Neural crest cell (in vitro differentiated cells): ENCODE measurements at places on chromosomes 2 and 18. TPM values are rescaled to one million over a fixed set of nuclear protein-coding genes. Genes with fewer than 3 reads are reported as not detected.

The PCARE gene
- total RNA-seq = not detected in 2 replicates

The MAB21L4 gene
- total RNA-seq = not detected in 2 replicates

GRCh38 chr2:29016504-29016903 lies 35.4 kb downstream of the TOGARAM2 start:
- no peaks in the 10 kb centered on the region for H3K36me3 ChIP-seq
- peaks cover 26% of the 10 kb centered on the region for H3K4me1 ChIP-seq
- no peak for DNase-seq
- peak overlapping the region; percentile 52 for H3K27ac ChIP-seq

DNA sequence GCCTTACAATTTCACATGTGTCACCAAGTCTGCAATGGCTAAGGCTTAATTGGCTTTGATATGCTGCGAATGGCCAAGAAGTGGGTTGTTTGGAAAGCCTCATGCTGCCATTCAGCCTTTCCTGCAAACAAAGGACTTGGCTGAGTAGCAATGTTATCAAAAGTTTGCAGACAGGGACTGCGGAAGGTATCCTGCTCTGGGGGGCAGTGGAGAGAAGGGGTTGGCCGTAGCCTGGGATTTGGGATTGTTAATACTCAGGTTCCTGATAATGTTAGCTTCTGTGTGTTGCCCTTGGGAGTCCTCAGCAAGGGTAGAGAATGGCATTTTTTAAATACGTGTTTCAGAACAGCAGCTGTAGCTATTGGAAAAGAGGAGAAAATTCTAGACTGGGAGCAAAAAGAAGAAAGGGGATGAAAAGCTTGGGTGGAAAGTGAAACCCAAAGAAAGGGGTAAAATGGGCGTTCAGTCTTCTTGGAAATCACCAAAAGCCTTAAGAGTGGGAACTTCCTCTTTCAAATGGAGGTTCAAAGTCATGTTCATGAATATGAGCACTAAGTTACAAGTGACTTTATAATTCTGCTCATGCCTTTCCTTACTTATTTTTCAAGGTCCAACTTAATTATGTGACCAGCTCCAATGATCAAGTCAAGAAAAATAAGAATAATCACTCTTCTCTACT lies 325.1 kb downstream of the RNF144A start:
- peaks cover 5% of the 10 kb centered on the region for H3K4me1 ChIP-seq
- no peak overlapping the region for H3K27ac ChIP-seq

The ADNP2 gene
- 42.6 and 44.0 TPM in 2 replicates for total RNA-seq

- DNase-seq = no peak
- no peaks in the 10 kb centered on the region for H3K36me3 ChIP-seq
- no peak overlapping the region for H3K27ac ChIP-seq
- H3K4me3 ChIP-seq = no peak overlapping the region
- peaks cover 11% of the 10 kb centered on the region for H3K4me1 ChIP-seq
These were observed 347.6 kb upstream of the VRK2 start for GRCh38 chr2:57698935-57699449.

DNA sequence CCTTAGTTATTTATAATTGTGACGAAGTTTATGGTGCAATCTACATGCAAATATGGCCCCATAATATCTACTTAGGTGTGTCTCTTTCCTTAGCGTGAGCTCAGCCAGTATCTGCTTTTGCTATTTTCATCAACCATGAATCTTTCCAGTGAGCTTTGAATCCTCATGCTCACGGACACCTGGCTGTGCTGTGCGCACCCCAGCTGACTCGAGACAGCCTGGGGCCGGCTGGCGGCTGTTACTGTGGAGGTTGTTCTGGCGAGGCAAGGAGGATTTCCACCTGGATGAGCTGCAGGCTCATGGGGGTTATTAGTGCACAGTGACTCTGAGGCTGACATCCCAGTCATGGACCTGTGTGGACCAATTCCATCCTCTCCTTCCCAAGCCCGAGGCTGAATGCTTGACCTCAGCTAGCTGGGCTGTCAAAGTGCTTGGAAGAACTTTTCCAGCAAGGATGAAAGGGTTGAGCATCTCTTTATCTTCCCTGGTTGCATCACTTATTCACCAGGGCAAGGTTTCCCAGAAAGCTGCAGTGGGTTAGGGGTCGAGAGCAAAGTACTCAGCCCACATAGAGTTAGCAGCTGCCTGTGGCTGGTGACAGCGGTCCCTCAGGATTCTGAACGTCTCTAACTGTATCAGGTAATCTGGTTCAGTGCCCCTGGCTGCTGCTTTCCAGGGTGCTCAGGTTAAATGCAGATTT lies 141.7 kb downstream of the ARL4C start:
- H3K27me3 ChIP-seq = no peaks in the 10 kb centered on the region
- H3K4me3 ChIP-seq = no peak overlapping the region
- DNase-seq = no peak
- no peak overlapping the region for H3K27ac ChIP-seq
- peaks cover 26% of the 10 kb centered on the region for H3K4me1 ChIP-seq

- no peak overlapping the region for H3K4me3 ChIP-seq
- H3K4me1 ChIP-seq = peaks cover 21% of the 10 kb centered on the region
- H3K27me3 ChIP-seq = no peaks in the 10 kb centered on the region
- H3K36me3 ChIP-seq = peaks cover 4% of the 10 kb centered on the region
- no peak overlapping the region for H3K27ac ChIP-seq
- no peak for DNase-seq
These were observed 658.3 kb upstream of the NXPH2 start for GRCh38 chr2:139438478-139438877.
